NCI-H1436 (cell line): ENCODE measurements at places on chromosomes 7 and 10.

DNA sequence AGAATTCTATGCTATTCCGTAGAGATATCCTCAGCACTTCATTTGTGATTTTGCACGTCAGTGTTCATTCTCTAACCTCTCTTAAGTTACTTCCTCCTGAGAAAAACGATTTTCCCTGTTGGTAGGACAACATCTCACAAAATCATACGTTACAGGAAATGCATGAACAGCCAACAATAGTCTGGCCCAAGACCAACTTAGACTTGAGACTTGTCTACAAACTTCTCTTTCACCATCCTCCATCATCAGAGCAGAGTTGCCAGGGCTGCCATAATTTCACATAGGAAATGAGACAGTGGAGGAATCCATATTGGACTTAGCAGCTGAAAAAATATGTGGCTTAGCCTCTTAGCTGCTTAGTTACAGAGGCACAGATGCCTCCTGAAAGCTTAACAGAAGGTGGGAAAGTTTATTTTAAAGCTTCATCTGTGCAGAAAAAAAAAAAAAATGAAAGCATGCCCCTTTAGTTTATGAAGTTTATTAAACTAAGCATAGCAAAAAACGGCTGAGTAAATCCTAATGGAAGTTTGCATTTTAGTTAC lies 222.5 kb upstream of the CACNA2D1 start:
- DNase-seq, result no peak

- no peak for DNase-seq
These were observed 922.9 kb upstream of the LRRN3 start for GRCh38 chr7:110168010-110168409.

DNA sequence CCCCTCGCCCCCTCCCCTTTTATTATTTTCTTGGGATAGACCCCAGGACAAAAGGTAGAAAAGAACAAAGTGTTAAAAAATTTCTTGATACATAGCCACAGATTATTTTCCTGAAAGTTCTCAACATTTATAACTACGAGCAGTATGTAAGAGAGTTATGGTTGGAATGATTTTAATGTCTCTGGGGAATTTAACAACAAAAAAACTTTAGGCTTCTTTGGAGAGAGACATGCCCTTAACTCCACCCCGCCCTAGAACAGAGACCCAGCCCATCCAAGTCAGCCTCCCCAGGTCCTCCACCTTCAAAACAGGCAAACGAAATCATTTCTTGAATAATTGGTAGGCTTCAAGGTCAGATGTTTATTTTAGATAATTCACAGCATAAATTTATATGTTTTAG lies 97.1 kb downstream of the TCF7L2 start:
- DNase-seq, result no peak

DNA sequence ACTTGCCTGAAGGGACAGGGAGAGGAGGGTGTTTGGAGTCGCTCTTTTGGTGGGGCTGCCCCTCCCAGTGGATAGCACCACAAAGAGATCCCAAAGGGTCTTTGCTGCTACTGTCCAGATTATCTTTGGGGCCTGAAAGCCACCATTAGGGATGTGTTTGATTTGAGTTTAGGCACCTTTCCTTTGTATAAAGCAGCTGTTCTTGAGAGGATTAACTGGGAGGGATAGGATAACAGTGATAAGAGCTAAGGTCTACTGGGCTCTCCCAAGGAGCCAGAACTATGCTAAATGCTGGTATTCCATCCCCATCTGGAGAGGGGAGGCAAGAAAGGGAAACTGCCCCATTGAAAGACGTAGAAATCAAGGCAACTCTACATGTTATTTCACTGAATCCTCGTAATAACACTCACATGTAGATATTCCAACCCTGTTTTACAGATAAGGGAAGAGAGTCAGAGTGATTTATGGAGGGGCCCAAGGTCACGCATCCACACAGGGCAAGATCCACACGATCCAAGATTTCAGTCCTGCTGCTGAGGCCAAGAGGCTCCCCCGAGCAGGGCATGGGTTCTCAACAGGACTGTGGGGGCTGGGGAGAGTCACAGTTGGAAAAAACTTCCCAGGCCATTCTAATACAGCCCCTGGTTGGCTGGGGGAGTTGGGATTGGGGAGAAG lies 11.1 kb upstream of the TCF7L2 start:
- DNase-seq, result no peak

DNA sequence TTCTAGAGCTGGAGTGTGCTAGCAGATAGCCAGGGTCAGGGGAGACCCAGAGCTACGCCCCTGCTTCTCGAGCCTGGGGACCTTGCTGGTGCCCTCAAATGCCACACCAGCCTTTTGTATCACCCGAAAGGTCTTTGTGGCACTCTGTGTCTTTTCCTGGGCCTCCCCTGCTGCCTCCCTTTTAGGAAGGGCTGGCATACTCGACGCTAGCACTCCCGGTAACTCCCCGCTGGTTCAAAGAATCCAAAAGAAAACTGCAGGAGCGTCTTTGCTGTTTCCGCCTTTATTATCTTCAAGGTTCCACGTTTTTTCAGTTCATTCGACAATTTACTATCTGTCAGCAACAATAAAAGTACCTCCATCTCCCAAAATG lies 36.3 kb downstream of the CTBP2 start:
- no peak for DNase-seq

DNA sequence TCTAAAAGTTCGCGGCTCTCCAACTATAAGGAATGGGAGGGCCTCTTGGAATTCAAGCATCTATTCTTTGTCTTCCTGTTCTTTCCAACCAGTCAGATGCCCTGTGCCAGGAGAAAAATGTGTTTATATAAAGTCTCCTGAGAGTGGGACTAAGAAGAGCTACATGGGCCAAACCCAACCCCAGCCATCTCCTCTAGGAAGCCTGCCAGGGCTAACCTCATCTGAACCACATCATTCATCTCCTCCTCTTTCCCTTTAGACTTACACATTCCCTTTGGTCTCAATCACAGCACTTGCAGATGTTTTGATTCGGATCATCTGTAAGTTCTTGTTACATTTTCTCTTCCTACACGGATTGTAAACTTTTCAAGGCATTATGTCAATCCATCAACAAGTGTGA lies 62.6 kb downstream of the DOCK4 start:
- no peak for DNase-seq

DNA sequence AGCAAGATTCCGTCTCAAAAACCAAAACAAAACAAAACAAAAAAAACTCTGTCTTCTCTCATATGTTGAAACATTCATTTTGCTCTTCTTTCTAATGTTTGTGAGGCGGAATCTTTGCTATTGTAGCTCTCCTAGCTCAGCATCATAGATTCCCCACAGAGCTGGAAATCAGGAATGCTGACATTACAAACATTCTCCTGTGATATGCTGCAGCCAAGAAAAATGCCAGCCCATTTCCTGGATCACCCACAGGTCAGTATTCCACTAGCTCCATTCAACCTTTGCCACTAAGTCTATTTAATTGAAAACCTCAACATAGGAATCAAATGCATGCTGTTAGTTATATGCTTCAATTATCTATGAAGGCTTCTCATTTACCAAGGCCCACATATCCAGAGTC lies 186.3 kb downstream of the IPMK start:
- no peak for DNase-seq
